ENCODE measurements at places on chromosomes 1 and 21.
A peak's percentile ranks its signal among the peaks of the same experiment; 100 is the strongest.

- no peak for DNase-seq
Measured at GRCh38 chr1:45015683-45016082, 3.6 kb downstream of the UROD start.

GRCh38 chr1:216903382-216903740, 180.1 kb upstream of the ESRRG start:
- no peak for DNase-seq

DNA sequence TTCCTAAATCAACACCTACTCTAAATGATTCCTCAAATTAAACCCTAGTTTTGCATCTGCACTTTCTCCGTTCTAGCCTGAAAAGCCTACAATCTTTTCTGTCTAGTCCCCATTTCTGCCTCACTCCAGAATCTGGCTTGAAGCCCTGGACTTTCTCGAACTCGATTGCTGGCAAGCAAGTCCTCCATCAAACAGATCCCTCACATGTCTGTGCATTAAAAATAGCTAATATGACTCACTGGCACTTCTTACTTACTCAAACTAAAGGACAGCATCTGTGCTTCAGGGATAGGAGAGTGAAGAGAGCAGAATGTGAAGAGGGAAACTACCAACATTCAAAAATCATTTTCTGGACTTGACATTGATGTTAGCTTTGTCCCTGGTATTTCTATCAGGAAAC, 51.8 kb upstream of the CXADR start:
- DNase-seq: peak; percentile 64

- no peak for DNase-seq
Measured at GRCh38 chr1:209862391-209863356, 34.9 kb downstream of the UTP25 start.

DNA sequence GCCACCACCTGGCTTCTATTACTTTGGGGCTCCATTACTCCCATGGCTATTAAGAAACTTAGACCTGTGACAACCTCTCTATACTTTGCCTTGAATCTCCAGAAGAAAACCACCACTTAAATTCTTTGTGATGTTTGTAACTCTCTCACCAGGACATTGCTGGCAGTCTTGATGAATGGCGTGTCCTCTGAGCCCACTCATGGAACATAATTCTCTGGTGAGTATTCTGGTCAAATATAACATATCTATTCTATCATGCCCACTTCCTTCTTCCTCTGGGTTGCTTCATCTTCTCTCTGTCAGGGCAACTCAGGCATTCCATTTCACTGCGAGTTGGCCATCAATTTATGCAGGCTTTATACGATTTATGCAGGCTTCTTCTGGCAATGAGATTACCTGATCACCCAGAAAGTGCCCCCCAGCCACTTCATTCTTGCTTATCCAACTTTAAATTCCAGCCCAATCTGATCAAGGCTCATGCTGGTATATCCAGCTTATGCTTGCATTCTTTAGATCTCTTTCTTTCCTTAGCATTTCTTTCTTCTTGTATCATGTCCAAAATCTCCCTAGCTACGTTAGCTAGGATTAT, 112.0 kb upstream of the CHRM3 start:
- DNase-seq: no peak

GRCh38 chr1:2270260-2271100, 42.4 kb downstream of the SKI start:
- DNase-seq: no peak

GRCh38 chr1:69833536-69833935, 265.8 kb downstream of the LRRC7 start:
- DNase-seq: no peak

- DNase-seq: peak; percentile 25
Measured at GRCh38 chr1:206931709-206932108, 10.0 kb upstream of the FCMR start.

DNA sequence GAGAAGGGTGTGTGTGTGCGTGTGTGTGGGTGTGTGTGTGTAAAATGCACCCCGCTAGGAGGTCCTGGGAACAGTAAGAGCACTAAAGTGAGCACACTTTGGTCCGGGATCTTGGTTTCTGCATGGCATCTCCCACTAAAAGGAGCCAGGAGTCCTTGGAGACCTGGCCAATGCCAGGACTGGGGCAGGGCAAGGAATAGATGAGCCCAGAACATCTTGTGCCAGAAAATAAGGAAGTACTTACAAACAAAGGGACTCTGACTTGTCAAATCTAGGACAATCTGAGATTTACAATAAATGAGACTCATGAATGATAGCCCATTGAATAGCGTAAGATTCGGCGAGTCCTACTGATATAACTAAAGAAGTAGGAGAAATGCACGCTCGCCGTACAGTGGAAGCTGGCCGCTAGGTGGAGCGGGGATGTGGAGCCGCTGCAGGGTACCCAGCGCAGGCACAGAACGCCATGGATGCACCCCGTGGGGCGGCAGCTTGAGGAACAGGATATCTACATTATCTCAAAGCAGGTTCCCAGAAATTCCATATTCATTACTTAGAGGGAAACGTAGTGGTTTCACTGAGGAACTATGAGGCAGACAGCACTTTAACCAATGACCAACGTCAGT, 7.1 kb downstream of the SLC37A1 start:
- no peak for DNase-seq

DNA sequence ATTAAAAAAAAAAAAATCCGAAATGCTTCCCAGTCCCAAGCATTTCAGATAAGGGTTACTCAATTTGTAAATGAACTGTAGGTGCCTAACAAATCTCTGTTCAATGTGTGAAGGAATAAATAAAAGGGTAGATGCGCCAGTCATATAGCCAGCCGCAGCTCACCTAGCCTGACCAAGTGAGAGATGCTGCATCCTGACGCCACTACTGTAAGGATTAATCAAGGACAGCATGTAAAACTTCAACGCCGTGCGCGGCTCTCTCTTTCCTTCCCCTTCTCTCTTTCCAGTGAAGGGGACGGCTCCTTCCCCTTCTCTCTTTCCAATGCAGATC, 441 bp downstream of the PPT1 start:
- no peak for DNase-seq

DNA sequence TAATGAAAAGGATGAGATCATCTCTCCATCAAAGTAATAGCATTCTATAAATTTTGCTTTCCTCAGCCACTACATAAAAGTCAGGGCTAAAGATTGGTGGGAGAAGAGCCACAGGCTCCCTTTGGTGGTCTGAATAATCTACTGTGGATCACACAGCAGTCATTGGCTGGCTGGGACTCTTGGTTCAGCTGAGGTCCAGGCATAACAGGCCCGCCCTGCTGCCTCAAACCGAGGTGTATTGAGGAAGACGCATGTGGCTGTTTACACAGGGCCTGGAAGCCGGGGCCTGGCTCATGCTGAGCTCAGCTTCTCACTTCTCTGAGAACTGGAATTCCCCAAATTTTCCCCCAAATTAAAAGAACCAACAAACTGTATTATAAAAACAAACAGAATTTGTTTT, 139.2 kb downstream of the PTPRC start:
- DNase-seq: no peak

GRCh38 chr1:175494950-175495349, 248.4 kb downstream of the TNR start:
- no peak for DNase-seq

- DNase-seq: no peak
Measured at GRCh38 chr1:245663841-245664240, 509.1 kb downstream of the KIF26B start.

DNA sequence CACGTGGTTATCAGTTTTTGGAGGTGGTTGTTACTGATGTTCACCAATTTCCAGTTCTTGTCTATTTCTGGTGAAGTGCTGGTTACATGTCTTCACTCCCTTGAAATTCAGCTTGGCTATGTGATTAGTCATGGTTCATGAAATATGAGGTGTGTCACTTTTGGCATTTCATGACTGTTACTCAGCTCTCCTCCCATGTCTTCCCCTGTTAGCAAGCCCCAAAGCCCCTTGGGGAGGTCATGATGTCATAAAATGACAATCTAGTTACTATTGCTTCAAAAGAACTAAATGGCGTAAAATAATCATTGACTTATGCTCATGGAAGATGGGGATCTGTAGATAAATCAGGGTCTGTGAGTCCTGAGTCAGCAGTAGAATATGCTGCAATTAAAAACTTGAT, 425.1 kb downstream of the SETD4 start:
- DNase-seq: peak; percentile 85

DNA sequence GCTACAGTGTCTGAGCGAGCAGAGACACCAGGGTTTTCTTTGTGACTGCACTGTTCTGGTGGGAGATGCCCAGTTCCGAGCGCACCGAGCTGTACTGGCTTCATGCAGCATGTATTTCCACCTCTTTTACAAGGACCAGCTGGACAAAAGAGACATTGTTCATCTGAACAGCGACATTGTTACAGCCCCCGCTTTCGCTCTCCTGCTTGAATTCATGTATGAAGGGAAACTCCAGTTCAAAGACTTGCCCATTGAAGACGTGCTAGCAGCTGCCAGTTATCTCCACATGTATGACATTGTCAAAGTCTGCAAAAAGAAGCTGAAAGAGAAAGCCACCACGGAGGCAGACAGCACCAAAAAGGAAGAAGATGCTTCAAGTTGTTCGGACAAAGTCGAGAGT, 2.7 kb downstream of the ZBTB18 start:
- no peak for DNase-seq

DNA sequence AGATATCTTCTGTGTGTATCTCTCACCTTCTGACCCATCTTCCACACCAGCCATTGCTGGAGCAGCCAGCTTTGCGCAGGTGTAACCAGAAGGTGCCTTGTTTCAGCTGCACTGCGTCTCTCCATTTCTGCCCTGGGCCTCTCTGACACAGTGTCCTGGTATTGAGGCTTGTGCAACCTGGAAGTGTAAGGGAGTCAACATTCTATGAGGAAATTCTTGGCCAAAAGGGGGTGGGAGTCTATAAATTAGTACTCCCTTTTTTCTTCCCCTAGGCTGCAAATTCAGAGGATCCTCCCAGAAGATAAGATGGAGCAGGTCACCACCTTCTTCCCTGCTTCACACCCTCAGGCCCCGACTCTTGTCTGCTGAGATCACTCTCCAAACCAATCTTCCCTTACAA, 109.1 kb downstream of the MRPS6 start:
- no peak for DNase-seq

GRCh38 chr1:117796226-117796625, 133.2 kb downstream of the GDAP2 start:
- no peak for DNase-seq

GRCh38 chr1:184822267-184822666, 67.6 kb upstream of the EDEM3 start:
- DNase-seq: no peak

GRCh38 chr1:79497193-79497773, 490.8 kb upstream of the ADGRL4 start:
- DNase-seq: peak; percentile 48

DNA sequence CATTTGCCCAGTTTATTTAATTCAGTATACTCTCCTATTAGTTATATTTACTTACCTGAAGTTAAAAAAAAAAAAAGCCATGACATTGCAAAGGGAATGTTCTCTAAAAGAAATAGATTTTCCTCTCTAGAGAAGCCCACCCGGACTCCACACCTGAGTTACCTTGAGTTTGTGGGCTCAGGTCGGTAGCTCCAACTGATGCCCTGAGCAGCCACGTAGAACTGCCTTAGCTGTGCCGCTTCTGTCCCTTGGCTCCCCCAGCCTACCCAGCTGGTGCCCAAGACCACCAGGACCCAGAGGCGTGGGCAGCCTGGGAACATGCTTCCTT, 250 bp downstream of the F5 start:
- DNase-seq: no peak

DNA sequence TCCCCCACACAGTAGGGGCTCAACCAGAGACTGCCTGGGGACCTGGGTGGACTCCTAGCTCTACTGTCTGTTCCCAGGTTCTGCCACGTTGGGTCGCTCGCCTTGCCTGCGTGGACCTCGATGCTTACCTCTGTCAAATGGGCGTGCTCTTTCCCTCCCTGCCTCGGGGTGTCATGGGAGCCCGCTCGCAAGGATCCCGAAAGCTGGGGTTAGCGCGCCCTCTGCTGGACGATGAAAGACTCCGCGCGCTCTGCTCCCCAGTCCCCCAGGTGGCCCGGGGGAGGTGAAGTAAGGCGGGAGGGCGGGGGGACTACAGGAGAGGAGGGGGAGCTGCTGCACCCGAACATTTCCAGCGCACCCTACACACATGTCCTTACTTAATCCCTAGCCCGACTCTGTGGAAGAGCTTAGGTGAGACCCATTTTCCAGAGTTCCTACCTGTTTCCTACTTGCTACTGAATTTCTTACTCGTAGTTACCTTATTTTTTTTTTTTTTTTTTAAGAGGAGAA, 2.3 kb upstream of the BSND start:
- DNase-seq: peak; percentile 93

GRCh38 chr1:235990330-235990795, 74.5 kb downstream of the NID1 start:
- peak; percentile 60 for DNase-seq

GRCh38 chr1:27438621-27439061, 46.2 kb downstream of the GPR3 start:
- DNase-seq: no peak

GRCh38 chr1:67833602-67833940, 304 bp upstream of the GNG12 start:
- DNase-seq: peak; percentile 78

- DNase-seq: no peak
Measured at GRCh38 chr1:5643360-5644107, 348.7 kb downstream of the NPHP4 start.

DNA sequence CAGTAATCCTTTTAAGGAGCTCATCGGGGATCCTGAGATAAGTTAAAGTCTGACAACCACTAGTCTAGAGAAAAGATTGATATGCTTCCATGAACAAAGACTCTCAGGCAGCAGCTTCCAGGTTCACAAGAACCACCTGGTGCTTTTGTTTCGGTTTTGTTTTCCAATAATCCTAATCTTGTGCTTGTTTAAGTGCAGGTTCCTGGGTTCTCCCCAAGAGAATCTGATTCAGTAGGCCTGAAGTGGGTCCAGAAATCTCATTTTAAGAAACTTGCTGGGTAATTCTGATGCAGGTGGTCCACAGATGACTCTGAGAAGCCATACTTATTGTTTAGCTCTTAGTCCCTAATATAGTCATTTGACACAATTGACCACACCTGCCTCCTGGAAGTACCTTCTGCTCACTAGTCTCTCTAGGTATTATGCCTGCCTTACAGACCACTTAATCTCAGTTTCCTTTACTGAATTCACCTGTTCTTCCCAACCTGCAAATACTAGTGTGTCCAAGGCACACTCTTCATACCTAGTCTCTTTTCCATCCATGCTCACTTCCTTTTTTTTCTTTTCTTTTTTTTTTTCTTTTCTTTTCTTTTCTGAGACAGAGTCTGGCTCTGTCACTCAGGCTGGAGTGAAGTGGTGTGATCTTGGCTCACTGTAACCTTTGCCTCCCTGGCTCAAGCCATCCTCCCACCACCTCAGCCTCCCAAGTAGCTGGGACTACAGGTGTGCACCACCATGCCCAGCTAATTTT, 20.5 kb upstream of the FRRS1 start:
- DNase-seq: no peak

GRCh38 chr1:3641046-3641760, 8.7 kb downstream of the WRAP73 start:
- no peak for DNase-seq

DNA sequence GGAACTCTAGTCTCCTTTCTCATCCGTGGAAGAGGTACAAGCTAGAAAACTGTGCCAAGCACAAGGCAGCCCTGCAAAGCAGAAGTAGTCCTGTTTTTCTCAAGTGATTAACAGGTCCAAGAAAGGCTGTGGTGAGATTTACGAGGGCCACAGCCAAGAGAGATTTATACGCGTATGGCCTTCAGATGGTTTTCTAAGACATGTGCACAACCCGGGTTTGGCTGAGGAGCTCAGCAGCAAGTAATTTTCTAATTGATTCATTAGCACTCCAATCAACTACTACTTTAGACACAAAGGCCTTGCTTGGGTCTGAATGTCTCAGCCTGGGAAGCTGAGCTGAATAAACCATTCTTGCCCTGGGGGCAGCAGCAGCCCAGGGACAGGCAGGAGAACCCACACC, 55.8 kb downstream of the SSBP3 start:
- DNase-seq: no peak

- DNase-seq: no peak
Measured at GRCh38 chr1:30741239-30741894, 16.2 kb downstream of the LAPTM5 start.

Data from AG20443 (cell line).